ENCODE measurements at places on chromosomes 5 and 9.
A peak's percentile ranks its signal among the peaks of the same experiment; 100 is the strongest.

GRCh38 chr9:134243778-134244467, 79.6 kb upstream of the RNU6ATAC start:
- no peak for DNase-seq

GRCh38 chr5:135032695-135032998, 1.4 kb downstream of the PITX1 start:
- DNase-seq, result no peak

GRCh38 chr5:72314571-72315172, 5.4 kb downstream of the MRPS27 start:
- DNase-seq, result no peak

DNA sequence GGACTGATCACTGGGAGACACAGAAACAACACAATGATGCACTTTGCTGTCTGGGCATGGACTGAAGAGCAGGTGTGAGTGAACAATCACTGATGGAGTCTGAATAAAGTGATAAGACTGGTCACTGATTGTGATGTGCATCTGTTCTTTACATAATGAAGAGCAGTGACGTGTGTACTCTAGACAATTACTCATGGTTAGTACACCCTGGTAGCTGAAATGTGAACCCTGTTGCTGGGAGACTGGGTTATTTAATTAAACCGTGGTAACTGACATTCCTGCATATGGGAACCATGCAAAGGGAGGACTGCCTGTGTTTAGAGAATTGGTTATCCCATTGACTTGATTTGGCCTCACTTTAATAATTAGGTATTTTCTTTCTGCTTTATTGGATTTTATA, 202.9 kb downstream of the NR2F1-AS1 start:
- DNase-seq, result no peak

DNA sequence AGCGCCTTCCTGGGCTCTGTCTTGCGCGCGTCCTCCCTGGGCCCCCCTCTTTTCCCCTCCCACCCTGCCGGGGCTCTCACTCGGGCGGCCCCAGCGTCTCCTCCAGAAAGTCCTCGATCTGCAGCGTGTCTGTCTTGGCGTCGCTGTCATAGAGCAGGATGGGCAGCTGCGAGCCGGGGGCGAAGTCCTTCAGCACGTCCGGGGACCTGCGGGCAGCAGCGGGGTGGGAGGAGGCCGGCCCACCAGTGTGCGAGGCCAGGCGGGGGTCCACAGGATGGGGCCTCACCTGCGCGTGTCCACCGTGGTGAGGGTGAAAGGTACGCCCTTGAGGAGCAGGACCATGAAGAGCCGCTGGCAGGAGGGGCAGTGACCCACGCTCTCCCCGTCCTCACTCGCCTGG, 1.0 kb downstream of the CLIC3 start:
- DNase-seq, result no peak

DNA sequence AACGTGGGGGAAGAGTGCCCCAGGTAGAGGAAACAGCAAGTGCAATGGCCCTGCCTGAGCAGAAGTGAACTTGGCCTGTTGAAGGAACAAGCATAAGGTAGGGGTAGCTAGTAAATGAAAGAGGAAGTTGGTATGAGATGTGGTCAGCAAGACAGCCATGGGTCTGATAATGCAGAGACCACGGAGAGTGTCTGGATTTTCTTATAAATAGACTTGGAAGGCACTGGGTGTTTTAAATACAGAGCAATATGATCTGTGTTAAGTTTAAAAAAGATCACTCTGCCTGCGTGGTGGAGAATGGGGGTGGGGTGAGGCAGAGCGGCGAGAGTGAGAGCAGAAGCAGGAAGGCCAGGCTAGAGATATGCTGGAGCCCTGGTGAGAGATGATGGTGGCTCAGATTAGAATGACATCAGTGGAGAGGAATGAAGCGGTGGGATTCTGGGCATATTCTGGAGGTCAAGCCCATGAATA, 4.2 kb downstream of the ADAM19 start:
- no peak for DNase-seq

GRCh38 chr5:173201636-173202265, 33.3 kb downstream of the NKX2-5 start:
- DNase-seq, result no peak

- no peak for DNase-seq
Observed at GRCh38 chr5:17878541-17878940, 244.3 kb downstream of the TAF11L14 start.

DNA sequence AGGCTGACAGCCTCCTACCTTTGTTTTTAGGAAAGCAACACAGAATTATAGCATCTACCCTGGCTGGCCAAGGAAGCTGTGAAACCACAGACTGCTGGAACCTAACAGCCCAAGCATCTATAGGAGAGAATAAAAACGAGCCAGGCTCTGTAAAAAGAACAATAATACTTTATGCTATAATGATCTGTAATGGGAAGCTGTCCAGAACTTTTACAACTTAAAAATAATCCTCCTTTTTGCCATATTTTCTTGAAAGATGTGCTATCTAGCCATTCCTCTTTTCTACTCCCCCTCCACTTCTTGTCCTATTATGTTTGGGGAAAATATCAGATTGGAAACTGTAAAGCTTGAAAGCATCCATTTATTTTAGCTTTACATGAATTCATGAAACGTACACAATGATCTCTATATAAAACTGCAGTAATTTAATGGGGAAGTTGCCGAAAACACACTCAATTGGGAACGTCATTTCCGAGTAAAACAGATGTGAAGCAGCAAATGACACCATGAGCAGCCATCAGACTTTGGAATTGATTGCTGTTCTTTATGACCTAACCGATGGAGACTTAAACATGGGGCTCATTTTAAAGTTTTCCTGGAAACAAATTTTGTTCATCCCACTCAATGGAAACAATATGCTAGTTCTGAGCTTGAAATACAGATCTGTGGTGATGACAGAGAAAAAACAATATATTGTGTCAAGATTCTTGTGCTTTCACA, 450.3 kb upstream of the CLINT1 start:
- no peak for DNase-seq

DNA sequence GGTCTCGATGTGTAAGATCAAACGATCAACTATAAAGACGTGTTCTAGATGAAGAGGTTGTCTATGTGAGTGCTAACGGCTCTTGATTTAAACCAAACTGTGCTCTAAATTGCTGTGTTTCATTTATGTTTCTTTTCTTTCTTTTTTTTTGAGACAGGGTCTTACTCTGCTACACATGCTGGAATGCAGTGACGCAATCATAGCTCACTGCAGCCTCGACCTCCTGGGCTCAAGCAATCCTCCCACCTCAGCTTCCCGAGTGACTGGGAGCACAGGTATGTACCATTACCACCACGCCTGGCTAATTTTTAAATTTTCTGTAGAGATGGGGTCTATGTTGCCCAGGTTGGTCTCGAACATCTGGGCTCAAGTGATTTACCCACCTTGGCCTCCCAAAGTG, 24.0 kb upstream of the RNF130 start:
- no peak for DNase-seq

DNA sequence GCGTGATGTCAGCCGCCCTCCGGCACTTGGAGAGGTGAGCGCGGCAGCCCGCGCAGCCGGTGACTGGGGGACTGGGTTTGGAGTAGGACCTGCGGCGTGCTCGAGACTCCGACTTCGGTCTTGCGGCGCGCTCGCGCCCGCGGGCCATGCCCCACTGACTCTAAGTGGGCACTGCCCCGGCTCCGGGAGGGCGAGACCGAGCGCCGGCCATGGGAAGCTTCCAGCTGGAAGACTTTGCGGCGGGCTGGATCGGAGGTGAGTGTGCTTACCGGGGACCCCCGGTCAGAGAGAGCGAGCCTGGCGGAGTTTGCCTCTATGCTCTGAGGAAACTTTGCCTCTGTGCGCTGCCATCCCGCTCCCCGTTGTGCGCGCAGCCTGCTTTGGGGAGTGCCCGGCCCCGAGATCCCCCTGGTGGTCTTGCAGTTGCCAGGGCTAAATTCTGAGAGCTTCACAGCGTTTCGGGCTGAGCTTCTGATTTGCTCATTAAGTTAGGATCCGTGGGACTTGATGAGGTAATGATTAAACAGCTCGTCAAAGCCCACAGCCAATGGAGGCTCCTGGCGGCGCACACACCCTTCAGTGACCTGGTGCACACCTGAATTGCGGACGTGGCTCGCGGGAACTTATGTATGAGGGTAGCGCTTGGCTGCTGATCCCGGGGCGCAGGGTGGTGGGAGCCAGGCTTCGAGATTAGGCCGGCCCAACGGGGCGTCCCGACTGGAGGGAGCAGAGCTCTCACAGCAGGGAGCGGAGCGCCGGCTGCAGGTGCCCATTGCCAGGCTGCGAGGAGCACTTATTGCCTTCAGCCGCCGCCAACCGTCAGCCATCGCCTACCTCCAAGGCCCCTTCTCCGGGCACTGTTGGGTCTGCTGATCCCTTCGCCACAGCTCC, at the start of gene SLC25A48:
Gene SLC25A48, plus strand, starts transcription at position 25 of the 891 bp plus-strand sequence. Its CDS starts 185 bp downstream, at position 210.
- DNase-seq, result peak; percentile 62

DNA sequence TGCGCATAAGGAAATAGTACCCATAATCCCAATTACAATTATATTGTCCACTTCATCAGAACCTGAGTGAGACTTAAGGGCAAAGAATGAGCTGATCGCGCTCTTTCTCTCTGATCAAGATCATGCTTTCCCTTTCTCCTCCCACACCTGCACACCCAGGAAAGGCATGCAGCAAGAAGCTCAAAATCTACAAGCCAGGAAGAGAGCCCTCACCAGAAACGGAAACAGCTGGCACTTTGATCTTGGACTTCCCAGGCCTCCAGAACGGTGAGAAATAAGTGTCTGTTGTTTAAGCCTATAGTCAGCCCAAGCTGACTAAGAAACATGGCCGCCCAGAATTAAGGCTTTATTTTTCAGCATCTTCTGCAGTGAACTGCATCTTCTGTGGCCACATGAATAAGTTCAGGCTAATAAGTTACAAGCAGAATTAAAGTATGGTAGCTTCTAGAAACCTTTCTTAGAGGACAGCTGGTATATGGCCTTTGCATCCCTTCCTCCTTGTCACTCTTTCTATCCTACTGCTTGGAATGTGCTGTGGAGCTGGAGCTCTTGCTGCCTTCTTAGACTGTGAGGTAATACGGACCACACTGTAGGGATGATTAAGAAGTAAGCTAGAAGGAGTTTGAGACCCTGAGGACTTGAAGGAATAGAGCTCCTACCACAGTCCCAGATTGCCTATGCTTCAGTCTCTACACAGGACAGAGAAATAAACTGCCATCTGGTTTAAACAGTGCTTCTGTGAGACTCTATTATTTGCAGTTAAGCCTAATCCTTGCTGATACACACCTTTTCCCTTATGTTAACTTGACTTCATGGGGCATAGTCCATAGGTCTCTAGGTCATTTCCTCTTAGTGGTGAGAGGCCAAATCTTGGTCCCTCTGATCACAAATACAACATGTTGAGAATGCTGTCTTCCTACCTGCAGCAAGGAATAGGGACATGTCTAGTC, 17.2 kb downstream of the OR2S2 start:
- DNase-seq, result no peak

DNA sequence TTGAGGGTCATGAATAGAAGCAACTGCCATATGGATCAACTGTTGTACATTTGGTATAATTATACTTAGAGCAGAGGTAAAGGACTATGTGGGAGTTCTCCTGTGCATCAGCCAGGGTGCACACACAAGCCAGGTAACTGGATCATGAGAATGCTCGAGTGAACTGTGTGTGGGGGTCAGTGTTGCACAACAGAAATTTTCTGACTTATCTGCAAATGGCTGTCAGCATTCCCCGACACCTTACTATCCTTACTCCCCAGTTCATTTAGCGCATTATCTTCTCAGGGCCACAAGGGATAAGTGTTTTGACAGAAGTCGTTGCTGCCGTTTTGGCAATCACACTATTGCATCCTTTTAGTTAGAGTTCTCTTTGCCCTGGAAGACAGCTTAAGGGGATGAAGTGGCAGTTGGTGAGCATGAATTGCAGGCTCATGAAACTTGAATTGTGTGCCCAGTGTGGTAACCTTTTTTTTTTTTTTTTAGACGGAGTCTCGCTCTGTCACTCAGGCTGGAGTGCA, 1.7 kb downstream of the CANX start:
- peak; percentile 12 for DNase-seq

GRCh38 chr9:134548618-134549017, 93.0 kb upstream of the COL5A1 start:
- DNase-seq, result no peak

DNA sequence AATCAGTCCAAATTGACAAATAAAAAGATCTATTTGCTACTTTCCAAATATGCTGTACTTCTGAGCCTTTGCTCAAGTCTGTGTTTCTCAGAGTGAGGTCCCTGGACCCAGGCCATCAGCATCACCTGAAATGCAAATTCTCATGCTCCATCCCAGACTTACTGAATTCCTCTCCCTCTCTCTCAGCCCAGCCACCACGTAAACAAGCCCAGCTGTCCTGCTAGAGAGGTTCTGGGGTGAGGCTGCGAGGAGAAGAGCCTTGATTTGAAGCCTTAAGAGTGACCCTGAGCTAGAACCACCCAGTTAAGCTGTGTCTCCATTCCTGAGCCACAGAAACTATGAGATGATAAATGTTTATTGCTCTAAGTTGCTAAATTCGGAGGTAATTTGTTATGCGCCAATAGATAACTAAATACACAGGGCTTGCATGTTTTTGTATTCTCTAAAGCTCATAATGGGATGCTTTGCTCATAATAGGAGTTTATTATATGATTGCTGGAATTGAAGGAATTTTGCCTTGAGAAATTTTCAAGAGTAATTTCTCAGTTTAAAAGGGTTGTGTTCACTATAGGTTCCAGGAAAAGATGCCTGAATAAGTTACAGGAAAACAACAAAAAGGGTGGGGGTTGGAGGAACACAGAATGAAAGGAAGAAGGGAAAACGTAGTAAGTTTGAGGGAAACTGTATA, 98.9 kb upstream of the SPATA31D4 start:
- DNase-seq, result no peak

- DNase-seq, result no peak
Observed at GRCh38 chr5:146662229-146662628, 146.2 kb upstream of the GPR151 start.

GRCh38 chr9:94824913-94825610, 98.6 kb downstream of the AOPEP start:
- DNase-seq, result no peak

- DNase-seq, result no peak
Observed at GRCh38 chr9:108245901-108246300, 609.9 kb downstream of the ACTL7B start.

- DNase-seq, result no peak
Observed at GRCh38 chr5:126096442-126097006, 326.7 kb upstream of the GRAMD2B start.

GRCh38 chr5:59837071-59837470, 56.5 kb downstream of the PDE4D start:
- DNase-seq, result no peak

- no peak for DNase-seq
Observed at GRCh38 chr5:79001471-79001870, 16.4 kb upstream of the ARSB start.
